ENCODE measurements at places on chromosomes 16 and 17.
A peak's percentile ranks its signal among the peaks of the same experiment; 100 is the strongest.

DNA sequence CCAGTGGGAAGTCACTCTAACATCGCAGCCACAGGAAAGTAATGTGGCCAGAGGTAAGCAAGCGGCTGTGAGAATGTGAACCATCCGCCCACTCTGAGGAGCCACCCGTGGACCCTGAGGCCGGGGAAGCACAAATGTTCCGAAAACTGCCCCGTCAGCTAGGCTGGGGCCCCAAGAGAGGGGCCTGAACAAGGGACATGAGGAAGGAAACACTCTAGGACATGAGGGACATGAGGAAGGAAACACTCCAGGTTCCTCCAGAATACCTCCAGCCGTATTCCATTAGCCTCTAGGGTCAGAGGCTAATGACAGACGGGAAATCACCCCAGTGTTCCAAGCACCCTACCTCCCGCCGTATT lies 317 bp downstream of the TEFM start:
- H3K4me3 ChIP-seq: peak overlapping the region; percentile 93
- peak overlapping the region; percentile 78 for H3K27ac ChIP-seq
- H3K4me1 ChIP-seq: peaks cover 9% of the 10 kb centered on the region
- peaks cover 11% of the 10 kb centered on the region for H3K36me3 ChIP-seq
- DNase-seq: no peak

DNA sequence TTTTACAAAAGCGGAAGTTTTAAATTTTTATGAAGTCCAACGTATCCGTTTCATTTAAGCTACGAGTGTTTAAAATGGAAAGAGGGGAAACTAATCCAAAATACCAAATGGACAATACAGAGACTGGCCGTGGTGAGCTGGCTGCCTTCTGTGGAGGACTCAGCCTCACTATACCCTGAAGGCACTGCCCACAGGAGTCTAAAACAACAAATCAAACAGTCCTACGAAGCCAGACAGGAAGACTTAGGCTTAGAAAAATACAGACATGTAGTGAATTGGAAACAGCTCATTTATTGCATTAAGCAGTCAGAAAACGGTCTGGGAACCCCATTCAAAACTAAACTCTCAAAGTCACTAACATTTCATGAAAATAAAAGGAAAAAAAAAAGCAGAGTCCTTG lies 75.1 kb downstream of the CYTH1 start:
- DNase-seq: no peak
- H3K4me1 ChIP-seq: peaks cover 25% of the 10 kb centered on the region
- peak overlapping the region; percentile 28 for H3K27ac ChIP-seq
- no peak overlapping the region for H3K4me3 ChIP-seq
- H3K27me3 ChIP-seq: no peaks in the 10 kb centered on the region
- peaks cover 57% of the 10 kb centered on the region for H3K36me3 ChIP-seq

GRCh38 chr17:50872710-50873424 lies 6.7 kb upstream of the TOB1 start:
- no peaks in the 10 kb centered on the region for H3K27me3 ChIP-seq
- H3K36me3 ChIP-seq: no peaks in the 10 kb centered on the region
- no peak overlapping the region for H3K27ac ChIP-seq
- no peak for DNase-seq
- H3K4me1 ChIP-seq: peaks cover 38% of the 10 kb centered on the region

DNA sequence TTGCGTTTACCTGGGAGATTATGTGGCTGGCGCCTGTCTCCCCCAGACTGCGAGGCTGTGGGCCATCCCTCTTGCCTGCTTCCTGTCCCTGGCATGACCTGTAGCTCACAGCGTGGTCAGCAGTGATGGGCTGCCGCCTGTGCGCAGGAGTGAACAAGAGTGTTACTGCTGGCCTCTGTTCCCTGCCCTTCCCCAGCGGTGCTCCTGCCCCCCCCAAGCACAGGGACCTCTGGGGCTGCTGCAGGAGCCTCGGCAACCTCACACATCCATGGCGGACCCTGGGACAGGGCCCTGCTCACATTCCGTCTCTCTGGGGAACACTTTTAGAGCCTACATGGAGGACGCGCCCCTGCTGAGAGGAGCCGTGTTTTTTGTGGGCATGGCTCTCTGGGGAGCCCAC lies 10.6 kb downstream of the TSC2 start:
- H3K27me3 ChIP-seq: no peaks in the 10 kb centered on the region
- no peak overlapping the region for H3K4me3 ChIP-seq
- H3K36me3 ChIP-seq: peaks cover 61% of the 10 kb centered on the region
- H3K4me1 ChIP-seq: no peaks in the 10 kb centered on the region

DNA sequence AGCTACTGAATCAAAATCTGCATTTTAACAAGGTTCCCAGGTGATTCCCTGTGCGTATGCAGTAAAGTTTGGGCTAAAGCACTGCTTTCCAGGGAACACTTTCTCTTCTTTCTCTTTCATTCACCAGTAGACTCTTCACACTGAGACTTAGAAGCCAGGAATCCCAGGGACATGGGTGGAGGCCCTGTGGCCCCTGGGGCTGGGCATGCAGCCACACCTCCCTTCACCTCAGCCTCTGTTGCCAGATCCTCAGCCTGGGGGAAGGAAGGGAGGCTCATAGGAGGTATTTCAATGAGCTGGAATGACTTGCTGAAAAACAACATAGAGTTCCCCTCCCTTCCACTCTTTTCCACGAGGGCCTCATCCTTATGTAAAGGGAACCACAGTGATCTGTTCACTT lies 1.2 kb downstream of the G6PC3 start:
- H3K4me3 ChIP-seq: peak overlapping the region; percentile 1
- peaks cover 7% of the 10 kb centered on the region for H3K4me1 ChIP-seq
- H3K36me3 ChIP-seq: no peaks in the 10 kb centered on the region
- H3K27ac ChIP-seq: peak overlapping the region; percentile 73
- no peak for DNase-seq
- no peaks in the 10 kb centered on the region for H3K27me3 ChIP-seq

- H3K4me3 ChIP-seq: no peak overlapping the region
- H3K36me3 ChIP-seq: no peaks in the 10 kb centered on the region
- H3K4me1 ChIP-seq: peaks cover 11% of the 10 kb centered on the region
- no peaks in the 10 kb centered on the region for H3K27me3 ChIP-seq
- DNase-seq: no peak
These were observed 5.3 kb downstream of the MYCBPAP start for GRCh38 chr17:50513495-50513894.

DNA sequence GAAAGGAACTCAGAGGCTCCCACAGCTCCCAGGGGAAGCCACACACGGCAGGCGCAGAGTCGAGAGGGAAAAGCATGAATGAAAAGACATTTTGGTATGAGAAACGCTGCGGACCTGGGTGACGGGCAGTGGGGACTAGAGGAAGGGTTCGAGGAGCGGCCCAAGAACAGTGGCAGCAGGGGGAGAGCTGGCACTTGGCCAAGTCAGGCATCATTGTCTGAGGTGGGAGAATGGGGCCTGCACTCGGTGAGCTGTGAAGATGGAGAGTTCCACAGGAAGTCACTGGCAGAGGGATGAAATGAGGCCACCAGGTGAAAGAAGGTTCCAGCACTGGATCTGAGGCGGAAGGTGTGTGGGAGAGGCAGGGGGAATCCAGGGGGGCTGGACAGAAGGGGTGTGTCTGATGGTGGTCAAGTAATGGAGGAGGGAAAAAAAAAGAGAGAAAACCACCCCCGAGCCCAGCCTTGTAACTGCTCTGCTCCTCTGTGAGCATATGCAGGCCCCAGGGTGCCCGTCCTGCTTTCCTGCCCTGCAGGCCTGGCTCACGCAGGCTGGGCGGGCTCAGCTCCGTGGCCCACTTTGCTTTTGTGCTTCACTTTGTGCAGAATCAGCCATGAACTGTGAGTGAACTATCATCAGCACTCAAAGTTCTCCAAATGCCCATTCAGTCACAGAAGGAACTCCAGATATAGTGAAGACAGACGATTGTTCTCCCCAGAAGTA lies 31.8 kb downstream of the TMEM204 start:
- H3K4me1 ChIP-seq: peaks cover 23% of the 10 kb centered on the region
- no peaks in the 10 kb centered on the region for H3K27me3 ChIP-seq
- DNase-seq: no peak
- no peaks in the 10 kb centered on the region for H3K36me3 ChIP-seq
- H3K4me3 ChIP-seq: no peak overlapping the region

DNA sequence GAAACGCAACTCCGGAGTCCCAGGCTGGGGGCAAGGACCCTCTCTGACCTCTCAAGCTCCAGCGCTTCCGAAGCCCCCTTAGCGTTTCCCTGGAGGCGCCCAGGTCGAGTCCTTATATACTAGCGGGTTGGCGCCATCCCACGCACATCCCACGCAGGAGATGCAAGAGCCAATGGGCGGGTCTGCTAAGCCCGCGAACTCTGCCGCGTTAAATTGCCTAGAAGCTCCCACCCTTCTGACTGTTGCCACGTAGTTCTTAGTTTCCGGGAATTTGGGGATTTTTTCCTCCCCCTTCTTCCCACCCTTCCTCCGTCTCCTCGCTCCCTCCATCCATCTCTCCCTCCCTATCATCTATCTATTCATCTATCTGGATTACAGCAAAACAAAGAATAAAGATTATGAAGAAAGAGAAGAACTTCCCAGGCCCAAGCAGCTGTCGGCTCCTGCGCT lies at the start of gene SLFN11:
SLFN11 (minus strand) TSS at position 88 of the 450 bp plus-strand sequence. CDS start 9,814 bp downstream, outside the sequence.
- no peaks in the 10 kb centered on the region for H3K4me1 ChIP-seq
- peak; percentile 78 for DNase-seq

GRCh38 chr16:72715267-72715666 lies 332.7 kb downstream of the ZFHX3 start:
- DNase-seq: no peak
- no peaks in the 10 kb centered on the region for H3K4me1 ChIP-seq
- H3K4me3 ChIP-seq: no peak overlapping the region
- H3K27me3 ChIP-seq: no peaks in the 10 kb centered on the region

- no peak overlapping the region for H3K27ac ChIP-seq
- H3K27me3 ChIP-seq: no peaks in the 10 kb centered on the region
- H3K4me3 ChIP-seq: no peak overlapping the region
- H3K4me1 ChIP-seq: no peaks in the 10 kb centered on the region
- no peak for DNase-seq
These were observed 18.7 kb downstream of the ATP6V0D1 start for GRCh38 chr16:67462279-67462655.

DNA sequence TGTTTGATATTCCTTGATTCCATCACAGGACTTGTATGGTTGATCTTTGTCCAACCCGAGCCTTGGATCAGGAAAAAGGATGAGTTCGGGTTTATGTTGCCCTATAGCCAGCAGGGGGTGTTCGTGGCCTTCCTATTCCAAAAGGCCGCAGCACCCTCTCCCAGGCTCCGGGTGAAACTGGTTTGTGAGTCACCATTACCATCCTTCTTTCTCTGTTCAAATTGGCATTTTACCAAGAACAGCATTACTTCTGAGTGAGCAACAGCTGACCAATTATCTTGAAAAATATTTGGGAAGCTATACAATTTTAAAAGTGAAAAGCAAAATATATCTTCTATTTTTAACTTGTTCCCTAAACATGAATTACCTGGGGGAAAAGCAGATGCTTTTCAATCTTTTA lies 24.3 kb upstream of the KRT20 start:
- peaks cover 10% of the 10 kb centered on the region for H3K27me3 ChIP-seq
- peak; percentile 44 for DNase-seq
- H3K4me3 ChIP-seq: no peak overlapping the region
- H3K27ac ChIP-seq: no peak overlapping the region
- no peaks in the 10 kb centered on the region for H3K36me3 ChIP-seq

- H3K27ac ChIP-seq: peak overlapping the region; percentile 22
- H3K4me1 ChIP-seq: peaks cover 4% of the 10 kb centered on the region
- H3K36me3 ChIP-seq: no peaks in the 10 kb centered on the region
- no peak for DNase-seq
- H3K27me3 ChIP-seq: no peaks in the 10 kb centered on the region
These were observed 47.4 kb downstream of the PECAM1 start for GRCh38 chr17:64343071-64343774.

DNA sequence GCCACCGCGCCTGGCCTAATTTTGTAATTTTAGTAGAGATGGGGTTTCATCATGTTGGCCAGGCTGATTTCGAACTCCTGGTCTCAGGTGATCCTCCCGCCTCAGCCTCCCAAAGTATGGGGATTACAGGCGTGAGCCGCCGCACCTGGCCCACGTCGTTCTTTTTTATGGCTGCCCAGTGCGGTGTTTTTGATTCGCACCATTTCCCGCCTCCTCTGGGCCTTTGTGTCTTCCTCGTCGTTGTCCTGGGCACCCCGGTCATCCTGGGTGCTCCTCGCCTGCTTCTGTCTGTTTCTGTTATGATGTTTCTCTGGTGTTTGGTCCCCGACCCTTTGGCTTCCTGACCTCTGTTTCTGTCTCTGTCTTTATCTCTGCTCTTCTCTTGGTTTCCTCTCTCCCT lies 15.0 kb downstream of the CBX4 start:
- no peak overlapping the region for H3K4me3 ChIP-seq
- H3K27ac ChIP-seq: no peak overlapping the region
- DNase-seq: no peak

DNA sequence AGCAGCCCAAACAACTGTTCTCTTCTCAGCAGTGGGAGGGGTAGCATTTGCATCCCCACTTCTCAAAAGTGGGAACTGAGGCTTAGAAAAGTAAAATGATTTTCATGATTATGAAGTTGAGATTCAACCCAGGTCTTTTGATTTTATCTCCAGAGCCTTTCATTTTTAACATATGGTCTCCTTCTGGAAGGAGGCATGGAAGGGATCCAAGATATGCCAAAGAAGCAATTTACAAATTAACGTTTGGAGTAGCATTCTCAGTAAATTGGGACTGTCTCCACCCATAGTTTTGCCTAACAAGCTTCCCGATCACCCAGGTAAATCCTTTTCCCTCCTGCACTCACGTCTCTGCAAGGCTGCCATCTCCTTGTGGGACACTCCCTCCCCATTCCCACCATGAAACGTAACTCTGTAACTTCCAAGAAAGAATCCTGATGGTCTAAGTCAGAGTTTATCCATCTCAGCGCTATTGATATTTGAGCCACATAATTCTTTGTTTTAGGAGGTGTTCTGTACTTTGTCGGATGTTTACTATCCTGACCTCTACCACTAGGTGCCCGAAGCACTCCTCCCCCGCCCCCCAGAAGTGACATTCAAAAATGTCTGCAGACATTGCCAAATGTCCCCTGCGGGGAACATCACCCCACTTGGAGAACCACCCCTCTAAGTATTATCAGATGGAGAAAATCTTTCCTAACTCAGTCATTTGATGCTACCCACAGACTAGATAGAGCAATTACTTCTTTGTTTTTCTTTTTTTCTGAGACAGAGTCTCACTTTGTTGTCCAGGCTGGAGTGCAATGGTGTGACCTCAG lies 32.9 kb upstream of the NFAT5 start:
- H3K4me1 ChIP-seq: peaks cover 9% of the 10 kb centered on the region
- H3K4me3 ChIP-seq: no peak overlapping the region
- no peaks in the 10 kb centered on the region for H3K36me3 ChIP-seq
- H3K27ac ChIP-seq: no peak overlapping the region
- no peaks in the 10 kb centered on the region for H3K27me3 ChIP-seq

GRCh38 chr17:302300-302698 lies 50.3 kb downstream of the RPH3AL start:
- no peak overlapping the region for H3K4me3 ChIP-seq
- H3K27me3 ChIP-seq: no peaks in the 10 kb centered on the region
- no peak overlapping the region for H3K27ac ChIP-seq
- H3K4me1 ChIP-seq: no peaks in the 10 kb centered on the region
- no peak for DNase-seq

DNA sequence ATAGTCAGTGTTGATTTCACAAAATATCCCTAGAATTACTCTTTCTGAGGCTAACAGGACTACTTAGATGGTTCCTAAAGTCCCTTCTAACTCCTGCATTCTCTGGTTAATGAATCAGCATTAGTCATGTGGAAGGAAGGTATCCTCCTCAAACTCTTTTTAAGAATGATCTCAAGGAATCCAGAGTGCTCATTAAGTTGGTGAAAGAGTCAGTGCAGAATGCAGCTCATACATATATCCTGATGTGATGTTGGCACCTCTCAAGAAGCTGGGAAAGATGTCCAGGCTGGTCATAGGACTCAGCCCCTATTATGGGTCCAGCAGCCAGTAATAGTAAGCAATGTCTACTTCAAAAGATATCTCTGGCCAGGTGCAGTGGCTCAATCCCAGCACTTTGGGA lies 65.5 kb downstream of the PIGL start:
- peaks cover 27% of the 10 kb centered on the region for H3K4me1 ChIP-seq
- no peak for DNase-seq
- H3K36me3 ChIP-seq: peaks cover 5% of the 10 kb centered on the region
- no peak overlapping the region for H3K4me3 ChIP-seq

All from effector memory CD4-positive, alpha-beta T cell (primary cell).